DMS79 (cell line): ENCODE measurements at places on chromosomes 2 and 18.

DNA sequence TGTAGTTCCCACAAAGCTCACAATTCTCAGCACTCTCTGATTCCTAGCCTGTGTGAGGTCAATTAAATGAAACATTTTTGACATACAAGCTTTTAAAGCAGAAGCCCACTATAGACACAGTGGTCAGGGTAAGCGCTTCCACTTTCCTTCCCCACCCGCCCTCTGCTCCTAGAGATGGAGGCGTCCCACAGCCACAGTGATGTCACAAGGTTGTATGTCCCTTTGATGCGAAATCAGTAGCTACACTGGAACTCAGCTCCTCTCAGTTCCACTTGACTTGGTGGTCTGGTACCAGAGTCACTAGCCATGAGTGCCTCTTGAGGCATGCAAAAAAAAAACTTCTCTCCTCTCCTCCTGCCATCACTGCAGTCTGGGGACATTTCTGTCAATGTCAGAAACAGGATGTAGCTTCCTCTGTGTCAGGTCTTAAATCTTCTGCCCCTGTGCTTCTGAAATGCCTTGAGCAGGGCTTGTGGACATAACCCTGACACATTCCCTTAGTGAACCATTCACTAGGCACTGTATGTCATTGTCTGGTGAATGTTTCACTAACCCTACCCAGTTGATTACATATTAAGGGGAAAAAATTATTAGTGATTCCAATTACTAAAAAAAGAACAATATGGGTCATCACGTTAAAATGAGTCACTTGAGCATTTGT is 7.8 kb downstream of the SULT1C4 start:
- no peak for DNase-seq

GRCh38 chr2:54161660-54162424 is 46.4 kb downstream of the ACYP2 start:
- DNase-seq = no peak

DNA sequence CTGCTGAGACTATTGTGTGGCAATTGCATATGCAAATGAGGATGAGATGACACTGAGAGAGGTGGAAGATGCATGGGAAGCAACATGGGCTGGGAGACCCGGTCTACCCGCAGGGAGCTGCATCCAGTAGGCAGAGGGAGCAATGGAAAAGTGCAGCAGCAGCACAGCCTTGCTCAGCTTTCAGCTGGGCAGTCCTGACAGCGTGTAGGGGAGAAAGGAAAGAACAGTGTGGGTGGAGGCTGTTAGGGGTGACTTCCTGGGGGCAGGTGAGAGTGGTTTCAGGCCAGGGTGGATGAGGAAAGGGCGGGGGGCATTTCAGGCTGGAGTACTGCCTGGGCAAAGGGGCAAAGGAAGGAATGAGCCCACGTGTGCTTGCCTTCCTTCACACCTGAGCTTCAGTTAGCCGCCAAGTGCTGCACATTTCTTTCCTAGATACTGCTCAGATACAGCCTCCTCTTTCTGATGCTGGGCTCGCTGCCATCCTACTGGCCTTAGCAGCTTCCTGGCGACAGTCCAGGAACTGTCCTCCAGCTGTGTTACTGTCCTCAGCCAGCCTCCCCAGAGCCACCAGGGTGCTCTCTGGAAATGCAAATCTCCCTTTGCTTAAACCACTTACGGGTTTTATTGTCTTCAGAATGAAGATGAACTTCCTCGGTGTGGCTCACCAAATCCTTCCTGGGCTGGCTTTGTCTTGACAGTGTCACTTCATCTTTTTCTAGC is 276.3 kb downstream of the TSN start:
- no peak for DNase-seq

GRCh38 chr2:224860786-224861185 is 144.6 kb upstream of the CCDC195 start:
- no peak for DNase-seq

GRCh38 chr2:127604986-127605385 is 41.0 kb upstream of the GPR17 start:
- DNase-seq = no peak

- DNase-seq = no peak
These were observed 471.2 kb upstream of the HS6ST1 start for GRCh38 chr2:128789776-128790455.

DNA sequence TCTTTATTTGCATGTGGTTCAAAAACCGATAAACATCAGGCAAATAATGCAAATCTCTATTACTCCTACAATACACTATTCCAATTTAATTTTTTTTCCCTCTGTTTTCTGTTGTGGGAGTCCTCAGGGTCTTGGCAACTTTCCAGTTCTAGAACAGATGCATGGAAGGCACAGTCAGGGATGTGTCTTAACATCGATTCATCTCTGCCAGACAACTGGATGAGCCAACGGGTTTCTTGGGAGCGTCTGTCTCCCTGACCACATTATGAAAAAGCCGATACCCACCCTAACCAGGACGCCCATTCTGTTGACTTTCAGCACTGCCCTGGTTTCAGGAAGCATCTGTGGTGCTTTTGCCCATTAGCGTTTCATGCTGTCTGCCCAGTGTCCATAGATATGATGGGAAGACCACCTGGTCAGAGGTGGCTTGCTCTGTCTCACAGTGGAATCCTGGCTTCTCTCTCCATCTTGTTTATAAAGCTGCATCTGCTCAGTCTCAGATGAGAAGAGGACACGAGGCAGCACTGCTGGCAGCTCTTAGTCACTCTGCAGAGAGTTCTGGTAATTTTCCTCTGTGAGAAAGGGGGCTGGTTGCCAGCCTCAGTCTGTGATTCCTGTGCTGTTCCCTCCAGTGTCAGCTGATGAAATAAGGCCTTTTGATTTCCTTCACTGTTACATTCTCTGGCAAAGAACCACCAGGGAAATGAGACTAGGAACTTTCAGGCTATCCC is 57.9 kb upstream of the KCNE4 start:
- no peak for DNase-seq

DNA sequence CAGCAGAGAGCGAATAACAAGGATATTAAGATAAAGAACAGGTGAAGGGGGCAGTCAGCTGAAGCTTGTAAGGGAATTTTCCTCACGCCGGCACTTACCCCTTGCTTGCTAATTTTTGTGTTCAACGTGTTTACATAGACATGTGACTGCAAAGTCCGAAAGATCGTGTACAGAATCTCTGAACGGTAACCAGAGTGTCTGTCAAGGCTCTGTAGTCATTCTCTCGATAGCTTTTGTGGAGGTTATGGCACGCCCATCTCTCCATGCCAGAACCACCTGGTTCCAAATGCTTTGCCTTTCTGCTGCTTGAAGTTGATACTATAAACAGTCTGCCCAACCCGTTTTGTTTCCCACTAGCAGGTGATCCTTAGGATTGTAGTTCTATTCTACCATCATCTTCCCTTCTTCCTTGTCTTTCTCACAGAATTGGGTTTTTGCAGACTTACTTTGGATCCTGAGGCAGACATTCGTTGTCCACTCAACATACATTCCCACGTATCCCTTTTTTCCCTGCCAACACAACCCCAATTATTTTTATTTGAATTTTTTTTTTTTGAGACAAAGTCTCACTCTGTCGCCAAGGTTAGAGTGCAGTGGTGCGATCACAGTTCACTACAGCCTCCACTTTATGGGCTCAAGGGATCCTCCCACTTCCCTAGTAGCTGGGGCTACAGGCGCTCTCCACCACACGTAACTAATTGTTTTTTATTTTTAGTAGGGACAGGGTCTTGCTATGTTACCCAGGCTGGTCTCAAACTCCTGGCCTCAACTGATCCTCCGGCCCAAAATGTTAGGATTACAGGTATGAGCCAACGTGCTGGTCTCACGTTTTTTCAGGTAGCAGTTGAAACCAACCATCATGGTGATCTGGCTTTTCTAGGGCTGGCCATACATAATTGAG is 1.3 kb upstream of the USP34 start:
- DNase-seq = no peak

DNA sequence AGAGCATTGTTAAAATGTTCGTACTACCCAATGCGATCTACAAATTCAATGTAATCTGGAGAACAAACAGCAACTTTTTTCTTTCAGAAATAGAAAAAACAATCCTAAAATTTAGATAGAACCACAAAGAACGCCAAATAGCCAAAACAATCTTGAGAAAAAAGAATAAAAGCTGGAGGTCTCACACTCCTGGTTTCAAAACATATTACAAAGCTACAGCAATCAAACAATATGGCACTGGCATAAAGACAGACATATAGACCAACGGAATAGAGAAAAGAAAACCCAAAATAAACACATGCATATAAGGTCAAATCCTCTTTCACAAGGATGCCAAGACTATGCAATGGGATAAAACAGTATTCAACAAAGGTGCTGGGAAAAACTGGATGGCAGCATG is 74.5 kb downstream of the MAP4K3 start:
- no peak for DNase-seq

GRCh38 chr2:73059106-73059505 is 12.4 kb downstream of the SFXN5 start:
- no peak for DNase-seq

DNA sequence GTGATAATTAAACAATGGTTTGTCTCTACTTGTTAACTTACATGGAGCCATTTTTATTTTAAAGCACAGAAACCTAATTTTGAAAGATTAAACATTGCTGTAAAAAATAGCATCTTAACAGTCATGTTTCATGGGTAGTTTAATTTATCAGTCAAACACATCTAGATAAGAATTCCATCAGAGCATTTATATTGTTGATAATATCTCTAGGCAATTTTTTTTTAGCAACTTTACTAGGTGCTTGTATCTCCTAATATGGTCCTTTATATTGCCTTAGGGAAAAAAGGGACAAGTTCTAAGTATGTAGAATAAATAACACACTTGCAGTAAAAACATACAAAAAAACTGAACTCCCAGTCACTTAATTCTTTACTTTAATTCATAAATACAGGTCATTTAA is 863 bp downstream of the CSRNP3 start:
- no peak for DNase-seq

- no peak for DNase-seq
These were observed 8.4 kb downstream of the MYOM1 start for GRCh38 chr18:3211236-3211992.

- DNase-seq = no peak
These were observed 148.5 kb downstream of the FHOD3 start for GRCh38 chr18:36446059-36446458.

- DNase-seq = no peak
These were observed 29.0 kb downstream of the ANO7 start for GRCh38 chr2:241217320-241218031.
